ENCODE measurements at places on chromosomes 7 and 10.

DNA sequence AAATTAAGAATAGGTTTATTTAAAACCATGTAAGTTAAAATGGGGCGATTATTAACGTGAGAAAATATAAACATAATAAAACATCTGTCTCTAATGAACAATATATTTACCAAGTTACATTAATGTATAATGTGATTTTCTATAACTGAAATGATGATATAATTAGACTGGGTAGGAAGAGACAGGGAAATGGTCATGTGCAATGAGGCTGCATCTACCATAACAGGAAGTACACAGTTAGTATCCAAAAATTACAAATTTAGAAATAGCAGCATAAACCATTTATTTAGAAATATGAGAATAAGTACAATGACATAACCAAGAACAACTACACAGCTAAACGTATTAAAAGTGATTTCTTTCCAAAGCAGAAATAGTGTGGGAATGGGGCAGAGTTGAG lies 25.8 kb upstream of the BET1 start:
- no peak for DNase-seq

DNA sequence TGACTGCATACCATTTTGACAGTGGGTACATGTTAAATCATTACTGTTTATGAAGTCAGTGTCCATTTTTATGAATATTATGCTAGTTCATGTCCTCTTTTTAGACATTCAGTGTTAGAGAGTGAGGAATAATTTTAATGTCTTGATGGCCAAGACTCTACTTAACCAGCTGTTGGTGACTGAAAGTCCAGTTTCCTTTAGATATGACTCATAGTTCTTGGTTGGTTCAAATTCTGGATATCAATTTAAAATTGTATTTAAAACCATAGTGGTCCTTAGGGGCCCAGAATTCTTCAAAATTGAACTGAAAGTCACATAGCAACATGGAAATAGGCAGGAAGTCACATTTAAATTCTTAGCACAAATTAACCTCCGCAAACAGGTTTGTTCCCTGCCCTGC lies 196.5 kb upstream of the PRPS1L1 start:
- DNase-seq = no peak

DNA sequence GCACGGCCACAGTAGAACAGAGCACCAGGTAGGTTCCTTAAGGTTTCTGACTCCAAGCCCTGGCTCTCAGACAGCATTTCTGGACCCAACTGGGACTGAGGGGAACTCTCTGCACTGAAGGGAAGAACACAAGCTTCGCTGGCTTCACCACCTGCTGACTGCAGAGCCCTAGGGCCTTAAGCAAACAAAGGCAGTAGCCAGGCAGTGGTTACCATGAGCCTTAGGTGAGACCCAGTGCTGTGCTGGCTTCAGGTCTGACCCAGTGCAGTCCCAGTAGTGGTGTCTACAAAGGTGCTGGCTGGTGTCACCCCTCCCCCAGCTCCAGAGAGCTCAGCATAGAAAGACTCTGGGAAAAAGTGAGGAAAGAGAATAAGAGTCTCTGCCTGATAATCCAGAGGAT lies 59.5 kb downstream of the SIRT1 start:
- DNase-seq = no peak

- no peak for DNase-seq
Observed at GRCh38 chr7:2437537-2438148, 34.2 kb downstream of the CHST12 start.

DNA sequence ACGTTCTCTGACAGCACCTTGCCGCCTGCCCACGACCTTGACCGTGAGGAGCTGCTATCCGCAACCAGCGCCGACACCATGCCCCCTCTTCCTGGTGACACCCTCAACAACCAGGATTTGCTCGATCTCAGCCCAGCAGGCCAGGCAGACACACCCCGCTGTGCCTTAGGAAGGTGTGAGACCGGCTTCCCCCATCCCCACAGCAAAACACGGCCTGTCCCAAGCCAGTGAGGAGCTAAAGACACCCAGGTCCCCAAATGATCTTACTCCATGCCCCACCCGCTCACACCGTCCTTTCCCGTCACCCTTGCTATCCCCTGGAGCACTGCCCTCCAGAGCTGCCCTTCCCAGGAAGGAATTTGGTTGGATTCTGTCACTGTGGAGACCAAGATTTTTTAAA lies 21.3 kb upstream of the TTYH3 start:
- DNase-seq = no peak
